ENCODE measurements at places on chromosomes 2 and 18.

DNA sequence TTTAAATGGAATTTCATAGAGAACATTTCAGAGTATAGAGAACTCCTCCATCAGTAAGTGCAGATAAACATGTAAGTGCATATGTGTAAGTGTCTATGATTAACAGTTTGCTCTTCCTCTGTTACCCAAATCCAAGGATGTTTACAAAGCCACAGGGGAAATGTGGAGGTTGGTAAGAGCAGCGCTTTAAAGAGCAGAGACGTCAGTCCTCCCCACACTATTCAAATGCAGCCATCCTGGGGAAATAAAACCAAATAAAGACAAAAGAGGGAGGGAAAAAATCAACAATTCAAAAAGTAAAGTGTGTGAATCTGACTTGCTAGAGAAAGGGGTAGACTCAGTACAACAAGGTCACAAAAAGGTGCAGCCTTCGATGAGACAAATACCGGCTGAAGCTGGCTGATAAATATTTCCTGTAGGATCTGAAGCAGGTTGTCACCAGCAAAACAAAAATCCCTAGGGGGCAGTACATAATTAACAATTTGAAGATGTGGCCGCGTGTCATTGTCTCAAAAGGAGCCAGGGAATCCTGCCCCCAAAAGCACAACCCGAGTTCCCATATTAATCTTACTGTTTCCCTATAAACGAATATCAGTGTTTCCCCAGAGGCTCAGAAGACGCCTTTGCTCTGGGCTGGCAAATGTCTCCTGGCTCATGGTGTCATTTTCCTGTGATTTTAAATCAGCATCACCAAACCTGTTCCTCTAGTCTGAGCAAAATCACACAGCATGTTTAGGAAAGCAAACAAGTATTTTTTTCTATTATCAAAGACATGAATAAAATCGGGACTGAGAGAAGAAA, 216.5 kb downstream of the CDCA7 start:
- DNase-seq, result no peak

DNA sequence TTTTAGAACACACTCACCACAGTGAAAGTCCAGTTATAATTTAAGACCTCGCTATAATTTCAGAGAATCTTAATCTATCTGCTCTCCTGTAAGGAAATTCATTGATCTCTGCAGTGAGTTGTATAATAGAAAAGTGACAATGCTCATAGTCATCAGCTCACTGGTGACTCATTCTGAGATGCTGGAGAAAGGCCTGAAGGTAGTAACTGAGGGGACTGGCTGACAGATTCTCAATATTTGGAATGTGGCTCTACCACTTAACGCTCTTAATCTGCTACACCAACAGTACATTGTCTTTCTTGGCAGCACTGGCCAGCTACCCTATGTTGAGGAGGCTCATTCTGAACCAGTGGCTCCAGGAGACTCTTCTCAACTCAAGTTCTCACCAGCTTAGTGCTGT, 246.1 kb downstream of the RPRM start:
- DNase-seq, result no peak

DNA sequence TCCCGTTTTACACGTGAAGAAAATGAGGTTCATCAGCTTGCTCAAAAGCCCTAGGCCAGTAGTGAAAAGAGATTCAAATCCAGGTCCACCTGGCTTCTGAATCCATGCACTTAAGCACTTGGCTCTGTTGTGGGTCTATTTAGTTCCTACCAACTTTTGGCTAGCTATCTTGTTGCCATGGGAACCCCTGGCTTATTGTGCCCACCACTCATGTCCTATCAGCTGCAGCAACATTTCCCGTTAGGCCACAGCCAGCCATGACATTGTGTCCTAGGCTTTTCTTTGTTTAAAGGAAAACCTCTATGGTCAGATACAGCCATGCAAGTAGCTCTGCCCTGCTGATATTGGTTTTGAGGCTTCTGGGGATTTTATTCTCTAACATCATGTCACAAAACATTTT, 49.8 kb downstream of the PLEK start:
- DNase-seq, result no peak

DNA sequence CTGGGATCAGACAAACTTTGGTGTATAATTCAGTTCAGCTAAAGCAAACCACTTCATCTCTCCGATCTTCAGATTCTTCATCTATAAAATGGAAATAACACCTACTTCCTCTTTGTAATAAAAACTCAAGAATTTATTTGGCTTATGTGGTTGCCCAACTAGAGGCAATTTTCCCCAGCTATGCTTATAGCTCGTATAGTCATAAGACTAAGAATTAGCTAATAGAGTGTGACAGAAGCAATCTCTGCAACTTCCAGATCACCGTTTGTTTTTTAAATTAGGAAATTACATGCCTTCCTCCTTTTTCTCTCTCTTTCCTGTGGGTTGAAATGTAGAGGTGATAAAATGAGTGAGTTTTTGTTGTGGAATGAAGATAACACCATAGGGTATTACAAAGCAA, 35.3 kb upstream of the KCNF1 start:
- DNase-seq, result no peak

DNA sequence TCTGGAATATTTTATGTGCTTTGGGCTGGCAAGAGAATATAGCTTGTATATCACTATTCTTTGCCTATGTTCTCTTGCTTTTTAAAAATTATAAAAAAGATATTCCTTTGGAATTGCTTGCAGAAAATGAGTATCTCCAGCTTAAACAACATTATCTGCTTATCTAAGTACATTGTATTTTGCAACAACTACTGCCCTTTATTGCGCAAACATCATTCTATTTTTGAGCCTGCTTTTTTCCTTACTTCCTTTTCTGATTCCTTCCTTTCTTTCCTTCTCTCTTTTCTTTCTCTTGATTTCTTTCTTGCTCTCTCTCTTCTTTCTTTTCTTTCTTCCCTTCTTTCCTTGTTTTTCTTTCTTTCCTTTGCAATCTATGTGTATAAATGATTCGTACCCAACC, 74.0 kb downstream of the UNC80 start:
- DNase-seq, result no peak

GRCh38 chr18:13435586-13436333, 217.2 kb downstream of the LDLRAD4 start:
- DNase-seq, result no peak

DNA sequence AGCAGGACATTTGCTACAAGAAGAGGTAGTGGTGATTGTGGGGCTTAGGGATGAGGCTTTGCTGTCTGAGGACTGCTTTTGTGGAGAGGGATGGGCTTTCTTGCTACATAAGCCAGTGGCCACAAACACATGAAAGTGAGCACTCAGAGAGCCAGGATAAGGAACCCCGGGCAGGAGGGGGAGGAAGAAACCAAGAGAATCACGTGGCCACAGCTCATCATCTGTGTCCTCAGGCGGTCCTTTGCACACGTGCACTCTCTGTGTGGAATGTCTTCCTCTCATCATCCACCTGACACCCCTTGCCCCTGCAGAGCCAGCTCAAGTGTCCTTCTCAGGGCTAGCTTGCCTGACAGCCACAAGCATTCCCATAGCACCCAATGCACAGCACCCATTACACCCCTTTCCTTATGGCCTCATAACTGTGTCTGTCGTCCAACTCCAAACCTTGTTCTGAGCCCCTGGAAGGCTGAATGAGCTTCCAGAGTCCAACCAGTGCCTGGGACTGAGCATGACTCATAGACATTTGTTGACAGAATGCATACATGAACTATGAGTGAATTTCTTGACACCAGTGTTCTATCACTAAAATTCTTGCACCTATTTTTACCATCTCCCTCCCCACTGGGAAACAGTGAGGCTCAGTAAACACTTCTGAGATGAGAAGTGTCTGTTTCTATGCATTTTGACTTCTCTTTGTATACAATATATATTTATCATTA, 398.3 kb downstream of the ALK start:
- DNase-seq, result no peak

- no peak for DNase-seq
Measured at GRCh38 chr2:6352906-6353515, 512.7 kb downstream of the CMPK2 start.

- no peak for DNase-seq
Measured at GRCh38 chr18:59015531-59016152, 124.0 kb upstream of the SEC11C start.

DNA sequence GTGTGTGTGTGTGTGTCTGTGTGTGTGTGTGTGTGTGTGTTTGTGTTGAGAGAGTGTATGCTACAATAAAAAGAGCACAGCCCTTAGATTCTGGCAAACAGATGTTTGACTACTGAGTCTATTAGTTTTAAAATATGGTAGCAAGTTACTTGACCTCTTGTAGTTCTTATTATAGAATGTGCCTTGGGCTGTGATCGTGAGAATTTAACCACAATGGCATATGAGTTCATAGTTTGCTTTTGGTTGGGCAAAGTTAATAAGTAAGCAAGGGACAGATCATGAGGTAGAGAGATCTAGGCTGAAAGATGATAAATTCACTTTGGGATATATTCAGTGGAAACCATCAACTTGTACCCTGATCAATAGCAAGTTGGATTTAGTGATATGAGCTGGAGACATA, 334.3 kb upstream of the VWC2L start:
- no peak for DNase-seq

DNA sequence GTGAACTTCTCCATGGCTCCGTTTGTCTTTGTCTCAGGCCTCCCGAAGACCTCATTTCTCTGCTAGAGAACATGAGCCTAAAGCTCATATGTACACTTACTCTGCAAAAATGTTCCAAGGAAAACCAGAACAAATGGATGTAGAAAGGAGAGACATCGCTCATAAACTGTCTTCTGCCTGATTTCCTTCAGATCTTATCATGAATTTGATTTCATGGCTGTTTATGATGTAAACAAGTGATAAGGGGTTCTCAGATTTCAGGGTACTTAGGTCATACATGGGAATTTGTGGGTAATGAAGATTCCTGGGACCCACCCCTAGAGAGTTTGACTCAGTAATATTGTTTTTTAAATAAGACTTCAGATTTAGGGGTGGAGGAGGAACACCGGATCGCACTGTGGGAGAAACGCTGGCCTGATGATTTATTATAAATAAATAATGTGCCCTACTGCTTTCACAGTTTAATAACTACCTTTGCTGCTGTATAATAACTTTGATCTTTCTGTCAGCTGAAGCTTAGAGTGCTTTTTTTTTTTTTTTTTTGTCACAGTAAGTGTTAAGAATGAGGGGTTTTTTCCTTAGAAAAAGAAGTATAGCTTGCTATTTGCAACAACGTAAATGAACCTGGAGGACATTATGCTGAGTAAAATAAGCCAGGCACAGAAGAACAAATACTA, 14.9 kb downstream of the AOX1 start:
- no peak for DNase-seq

GRCh38 chr2:191638079-191638801, 39.7 kb upstream of the NABP1 start:
- DNase-seq, result no peak

DNA sequence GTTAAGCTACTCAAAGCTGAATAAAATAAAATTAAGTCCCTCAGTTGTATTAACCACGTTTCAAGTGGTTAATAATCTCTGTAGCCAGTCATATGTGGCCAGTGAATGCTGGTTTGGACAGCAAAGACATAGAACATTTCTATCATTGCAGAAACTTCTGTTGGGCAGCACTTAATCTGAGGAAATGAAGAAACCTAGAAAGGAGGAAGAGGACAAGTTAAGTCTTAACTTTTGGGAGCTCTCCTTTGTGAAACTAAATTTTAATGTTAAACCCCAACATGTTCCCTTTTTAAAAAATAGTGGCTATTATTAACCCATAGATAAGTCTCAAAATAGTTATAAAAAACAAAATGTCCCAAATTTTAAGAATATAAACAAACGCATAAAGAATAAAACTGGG, 421.3 kb downstream of the ARHGAP15 start:
- no peak for DNase-seq

DNA sequence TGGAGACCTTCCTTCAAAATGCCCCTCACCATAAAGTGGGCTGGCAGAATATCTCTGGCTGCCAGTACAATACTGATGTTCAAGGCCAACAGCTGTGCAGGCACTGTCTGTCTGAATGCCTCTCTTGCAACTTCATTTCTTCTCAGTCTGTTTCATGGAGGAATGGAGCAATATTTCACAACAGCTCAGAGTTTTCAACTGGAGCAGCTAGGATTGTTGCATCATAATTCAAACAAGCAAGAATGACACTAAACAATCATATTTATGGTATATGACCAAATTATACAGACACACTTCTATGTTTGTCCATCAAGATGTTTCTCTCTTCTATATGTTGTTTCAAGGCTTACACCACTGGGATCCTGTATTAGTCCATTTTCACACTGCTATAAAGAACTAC, 444.2 kb downstream of the LRATD1 start:
- no peak for DNase-seq

DNA sequence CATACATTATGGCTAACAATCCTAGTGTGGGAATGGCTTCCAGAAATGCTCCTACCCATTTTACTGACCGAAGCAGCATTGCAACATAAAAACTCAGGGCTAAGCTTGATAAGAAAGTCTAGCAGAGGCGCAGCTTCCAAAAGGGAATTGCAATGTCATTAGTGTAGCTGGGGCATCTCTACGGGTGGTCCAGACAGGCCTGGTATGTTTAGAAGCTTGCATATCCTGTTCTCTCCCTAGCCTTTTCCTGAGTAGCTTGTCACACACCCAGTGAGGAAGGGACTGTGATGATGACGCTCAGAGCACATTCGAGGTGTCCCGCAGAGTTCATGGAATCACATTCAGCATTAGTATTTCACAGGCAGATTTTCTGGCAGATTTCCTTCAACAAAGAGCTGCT, 38.0 kb upstream of the COL5A2 start:
- DNase-seq, result no peak

GRCh38 chr18:11851146-11851805, at the start of gene CHMP1B:
TSS of gene CHMP1B (plus strand) at chr18:11851413. CDS start at chr18:11851512, 99 bp downstream.
- DNase-seq, result peak; percentile 96

- no peak for DNase-seq
Measured at GRCh38 chr2:70024284-70024683, 62.9 kb upstream of the ASPRV1 start.

All from stimulated activated CD8-positive, alpha-beta memory T cell treated with anti-CD3 and anti-CD28 coated beads, Interleukin-4, amount 100 ng/mL, for 1 hour (primary cell).